ENCODE measurements at places on chromosomes 12 and 14.

DNA sequence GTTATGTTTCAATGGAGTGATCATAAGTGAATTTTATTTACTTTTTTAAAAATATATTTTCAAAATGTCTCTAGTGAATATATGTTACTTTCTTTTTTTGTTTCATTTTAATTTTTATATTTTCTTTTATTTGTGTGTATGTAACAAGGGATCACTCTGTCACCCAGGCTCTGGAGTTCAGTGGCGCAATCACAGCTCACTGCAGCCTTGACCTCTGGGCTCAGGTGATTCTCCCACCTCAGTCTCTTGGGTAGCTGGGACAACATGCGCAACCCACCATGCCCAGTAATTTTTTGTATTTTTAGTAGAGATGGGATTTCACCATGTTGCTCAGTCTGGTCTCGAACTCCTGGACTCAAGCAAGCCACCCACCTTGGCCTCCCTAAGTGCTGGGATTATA lies 18.1 kb downstream of the TMEM253 start:
- DNase-seq, result no peak

- no peak for DNase-seq
These were observed 14.3 kb downstream of the MCRS1 start for GRCh38 chr12:49553512-49554088.

- no peak for DNase-seq
These were observed 45.0 kb downstream of the GPR65 start for GRCh38 chr14:88049936-88050335.

DNA sequence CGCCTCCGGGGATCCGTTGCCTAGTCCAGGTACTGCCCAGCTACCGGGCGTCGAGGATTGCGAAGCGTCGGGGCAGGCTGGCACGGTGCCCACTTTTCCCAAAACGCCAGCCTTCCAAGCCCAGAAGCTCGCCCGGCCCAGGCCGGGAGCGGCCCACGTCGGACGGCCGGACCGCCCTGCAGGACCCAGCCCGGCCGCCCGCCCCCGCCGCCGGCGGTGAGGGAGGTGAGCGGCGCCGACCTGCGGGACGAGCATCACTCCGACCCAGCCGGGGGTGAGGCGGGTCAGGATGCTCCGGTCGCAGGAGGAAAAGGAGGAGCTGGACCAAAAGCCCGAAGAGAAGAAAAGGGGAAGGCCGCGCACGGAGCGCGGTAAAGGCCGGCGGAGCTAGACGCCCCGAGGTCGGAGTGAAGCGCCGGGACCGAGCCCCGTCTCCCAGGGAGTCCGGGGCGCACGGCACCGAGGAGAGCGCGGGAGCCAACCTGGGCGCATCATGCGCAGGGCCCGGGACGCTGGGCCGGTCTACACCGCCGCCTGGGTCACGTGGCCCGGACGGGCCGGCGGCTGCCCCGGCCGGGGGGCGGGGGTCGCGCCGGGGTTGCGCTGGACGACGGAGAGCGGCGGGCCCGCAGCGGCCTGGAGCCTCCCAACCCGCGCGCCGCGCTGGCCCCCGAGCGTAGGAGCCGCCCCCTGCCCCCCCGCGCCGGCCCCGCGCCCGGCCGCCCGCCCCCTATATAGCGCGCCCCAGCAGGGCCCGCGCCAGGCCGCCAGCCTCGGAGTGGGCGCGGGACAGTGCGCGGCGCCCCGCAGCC lies at the start of gene AQP5:
TSS of gene AQP5 (plus strand) at position 762 of the 812 bp plus-strand sequence. CDS start 146 bp downstream, outside the sequence.
- no peak for DNase-seq

GRCh38 chr14:69891422-69891821 lies 12.2 kb downstream of the SMOC1 start:
- no peak for DNase-seq

DNA sequence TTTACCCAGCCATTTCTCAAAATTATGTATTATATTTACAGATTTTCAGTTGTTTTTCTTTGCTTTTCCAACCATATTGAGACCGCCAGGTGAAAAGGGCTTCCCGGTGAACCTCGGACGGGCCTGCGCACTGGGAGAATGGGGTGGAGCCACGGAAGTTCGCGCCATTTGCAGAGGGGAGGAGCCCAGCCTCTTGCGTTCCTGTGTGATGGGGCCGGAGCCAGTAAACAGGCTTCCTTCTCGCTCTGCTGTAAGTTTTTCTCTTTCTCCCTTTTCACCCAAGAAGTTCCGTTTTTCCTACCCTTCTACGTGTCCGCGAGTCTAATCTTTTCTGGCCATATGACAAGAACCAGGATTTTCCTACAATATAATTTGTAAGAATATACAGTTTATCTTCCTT lies 1108.8 kb upstream of the SEL1L start:
- DNase-seq, result no peak

- DNase-seq, result peak; percentile 7
These were observed 4.7 kb upstream of the TTC7B start for GRCh38 chr14:90820958-90821357.

GRCh38 chr14:34362641-34363251 lies 99.3 kb downstream of the SPTSSA start:
- no peak for DNase-seq

DNA sequence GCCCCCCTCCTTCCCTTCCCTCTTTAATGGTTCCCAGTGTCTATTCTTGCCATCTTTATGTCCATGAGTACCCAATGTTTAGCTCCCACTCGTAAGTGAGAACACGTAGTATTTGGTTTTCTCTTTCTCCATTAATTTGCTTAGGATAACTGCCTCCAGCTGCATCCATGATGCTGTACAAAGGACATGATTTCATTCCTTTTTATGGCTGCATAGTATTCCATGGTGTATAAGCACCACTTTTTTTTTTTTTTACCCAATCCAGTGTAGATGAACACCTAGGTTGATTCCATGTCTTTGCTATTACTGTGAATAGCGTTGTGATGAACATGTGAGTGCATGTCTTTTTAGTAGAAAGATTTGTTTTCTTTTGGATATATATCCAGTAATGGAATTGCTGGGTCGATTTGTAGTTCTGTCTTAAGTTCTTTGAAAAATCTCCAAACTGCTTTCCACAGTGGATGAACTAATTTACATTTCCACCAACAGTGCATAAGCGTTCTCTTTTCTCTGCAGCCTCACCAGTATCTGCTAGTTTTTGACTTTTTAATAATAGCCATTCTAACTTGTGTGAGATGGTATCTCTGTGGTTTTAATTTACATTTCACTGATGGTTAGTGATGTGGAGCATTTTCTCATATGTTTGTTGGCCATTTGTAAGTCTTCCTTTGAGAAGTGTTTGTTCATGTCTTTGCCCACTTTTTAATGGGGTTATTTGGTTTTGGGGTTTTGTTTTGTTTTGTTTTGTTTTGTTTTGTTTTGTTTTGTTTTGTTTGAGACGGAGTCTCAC lies 26.0 kb downstream of the RPS29 start:
- no peak for DNase-seq

DNA sequence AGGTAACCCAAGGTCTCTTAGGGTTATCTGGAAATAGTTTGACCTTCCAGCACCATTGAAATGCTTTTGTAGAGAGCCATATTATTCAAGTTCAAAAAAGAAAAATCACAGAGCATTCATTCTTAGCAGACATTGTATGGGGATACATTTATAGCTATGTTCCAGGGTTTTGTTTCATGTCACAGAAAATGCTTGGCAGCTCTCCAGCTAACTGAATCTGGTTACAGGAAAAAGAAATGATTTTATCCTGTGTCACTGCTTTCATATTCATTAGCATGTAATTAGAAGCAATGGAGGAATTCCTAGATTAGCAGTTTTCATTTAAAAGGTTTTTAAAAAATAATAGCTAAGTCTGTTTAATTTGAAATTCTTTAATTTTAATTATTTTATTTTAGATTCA lies 78.9 kb downstream of the SNAPC1 start:
- no peak for DNase-seq

DNA sequence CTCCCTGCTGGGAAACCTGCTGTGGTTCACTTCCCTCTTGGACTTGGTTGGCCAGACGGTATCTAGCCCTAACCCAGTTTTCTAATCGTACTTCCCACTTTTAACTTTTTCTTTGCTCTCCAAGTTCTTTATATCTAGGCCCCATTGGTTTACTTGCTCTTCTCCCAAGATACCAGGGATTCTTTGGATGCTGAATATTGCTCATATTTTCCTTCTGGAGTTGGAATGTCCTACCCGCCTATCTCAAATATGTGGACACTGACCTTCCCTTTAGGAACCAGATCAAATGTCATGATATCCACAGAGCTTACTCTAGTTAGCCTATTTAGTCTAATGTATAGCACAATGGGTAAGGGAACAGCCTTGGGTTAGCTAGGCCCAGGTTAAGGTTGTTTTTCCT lies 228.6 kb downstream of the DACT1 start:
- no peak for DNase-seq

DNA sequence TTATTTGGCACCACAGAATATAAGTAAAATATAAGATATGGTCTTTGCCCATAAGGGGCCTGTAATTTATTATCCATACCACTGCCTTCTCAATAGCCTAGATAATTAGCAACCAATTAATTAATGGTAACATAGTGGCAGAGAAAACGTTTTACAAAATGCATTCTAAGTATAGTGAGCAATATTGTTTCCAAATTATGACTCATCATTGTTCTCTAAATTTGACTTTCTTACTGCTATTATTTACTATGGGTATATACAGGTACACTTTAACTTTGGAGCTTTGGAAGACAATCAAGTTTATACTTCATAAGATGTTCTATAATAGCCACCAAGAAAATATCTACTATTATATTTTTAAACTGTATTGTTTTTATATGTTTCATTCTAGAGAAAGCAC lies 26.7 kb downstream of the DCP1B start:
- no peak for DNase-seq

DNA sequence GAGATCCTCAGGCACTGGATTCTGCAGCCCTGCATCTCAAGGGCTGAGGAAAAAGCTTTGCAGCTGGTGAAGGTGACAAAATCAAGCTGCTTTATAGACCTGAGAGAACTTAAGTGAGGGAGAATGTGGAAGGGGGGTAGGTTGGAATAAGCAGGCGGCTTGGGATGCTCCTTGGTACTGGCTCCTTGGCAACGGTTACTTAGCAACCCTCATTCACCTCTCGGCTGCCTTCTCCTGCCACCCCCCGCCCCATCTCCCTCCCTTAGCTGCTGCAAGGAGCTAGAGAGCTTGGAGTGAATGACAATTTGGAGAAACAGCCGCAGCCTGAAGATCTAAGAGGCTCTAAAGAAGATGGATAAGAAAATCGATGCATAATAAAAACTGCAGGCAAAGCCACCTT lies 44.1 kb upstream of the CISTR start:
- no peak for DNase-seq

DNA sequence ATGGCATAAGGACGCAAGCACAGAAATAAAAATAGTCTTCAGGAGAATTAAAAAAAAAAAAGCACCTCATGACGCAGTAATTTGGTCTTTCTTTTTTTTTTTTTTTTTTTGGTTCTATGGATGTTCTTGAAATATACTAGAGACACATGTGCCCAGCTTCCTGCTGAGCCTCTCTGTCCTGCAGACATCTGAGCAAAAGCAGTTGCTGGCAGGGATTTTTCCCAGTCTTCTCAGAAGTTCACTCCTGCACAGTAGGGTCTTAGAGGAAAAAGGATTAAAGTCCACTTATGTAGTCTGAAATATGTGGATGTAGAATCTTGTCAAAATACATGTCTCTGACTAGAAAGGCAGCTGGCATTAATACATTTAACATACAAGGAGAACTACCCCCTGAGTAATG lies 1888.1 kb upstream of the SEL1L start:
- DNase-seq, result no peak
